ENCODE measurements at places on chromosomes 5 and 9. TPM values are rescaled to one million over a fixed set of nuclear protein-coding genes. Genes with fewer than 3 reads are reported as not detected.

DNA sequence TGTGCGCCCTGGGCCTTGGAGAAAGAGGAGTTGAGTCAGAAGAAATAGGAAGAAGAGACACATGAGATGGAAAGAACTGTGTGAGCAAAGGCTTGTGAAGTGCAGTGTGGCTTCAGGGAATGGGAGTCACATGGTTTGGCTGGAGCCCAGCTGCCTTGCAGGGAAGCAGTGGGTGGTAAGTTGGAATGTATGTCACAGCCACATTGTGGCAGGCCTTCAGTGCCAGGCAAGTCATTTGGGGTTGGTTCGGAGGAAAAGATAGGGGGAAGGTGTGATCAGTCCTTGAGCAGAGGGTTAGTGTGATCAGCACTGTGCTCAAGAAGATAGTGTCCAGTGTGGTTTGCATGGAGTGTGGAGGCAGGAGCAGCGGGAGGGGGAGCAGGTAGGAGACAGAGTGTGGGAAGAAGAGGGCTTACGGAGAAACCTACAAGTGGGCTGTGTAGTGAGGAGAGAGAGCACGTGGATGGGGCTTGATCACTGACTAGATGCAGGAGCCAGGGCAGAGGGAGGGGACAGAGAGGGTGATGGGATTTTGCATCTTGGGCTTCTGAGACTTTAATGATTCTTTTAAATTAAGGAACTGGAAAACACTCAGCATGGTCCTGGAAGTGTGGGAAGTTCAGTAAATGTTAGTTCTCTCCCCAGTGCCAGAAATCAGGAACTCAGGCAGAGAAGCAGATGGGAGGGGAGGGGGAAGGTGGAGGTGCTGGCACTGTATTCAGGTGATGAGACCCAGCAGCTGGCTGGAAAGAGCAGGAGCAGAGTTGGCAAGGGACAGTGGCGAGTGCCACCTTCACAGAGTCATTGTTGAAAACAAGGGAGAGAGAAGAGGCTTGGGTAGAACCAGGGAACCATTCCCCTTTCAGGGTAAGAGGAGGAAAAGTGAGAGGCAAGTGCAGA is 46.6 kb downstream of the ARHGAP26 start:
- DNase-seq = peak; percentile 68

GRCh38 chr5:146721073-146721815 is 157.3 kb downstream of the PPP2R2B start:
- no peak for DNase-seq

DNA sequence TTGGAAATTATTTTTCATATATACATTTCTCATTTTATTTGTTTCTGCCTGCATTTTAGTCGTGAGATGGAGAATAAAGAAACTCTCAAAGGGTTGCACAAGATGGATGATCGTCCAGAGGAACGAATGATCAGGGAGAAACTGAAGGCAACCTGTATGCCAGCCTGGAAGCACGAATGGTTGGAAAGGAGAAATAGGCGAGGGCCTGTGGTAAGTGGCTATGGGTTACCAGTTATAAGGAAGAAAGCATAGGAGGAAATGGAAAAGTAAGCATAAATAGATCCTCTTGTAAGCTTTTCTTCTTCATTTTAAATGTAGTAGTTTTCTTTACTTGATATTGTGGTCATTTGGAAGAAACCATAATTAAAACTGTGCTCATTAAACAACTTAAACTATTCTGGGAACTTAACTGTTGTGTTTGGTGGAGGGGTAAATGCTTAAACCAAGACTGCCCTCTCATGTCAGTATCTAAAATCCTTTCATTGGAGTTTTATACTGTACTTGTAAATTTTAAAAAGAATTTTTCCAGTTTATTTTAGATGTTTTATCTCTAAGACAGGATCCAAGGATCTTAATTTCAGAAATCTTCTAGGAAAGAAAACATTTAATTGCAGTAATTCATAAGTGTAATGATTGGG is 41.3 kb downstream of the MAP3K1 start:
- DNase-seq = no peak

DNA sequence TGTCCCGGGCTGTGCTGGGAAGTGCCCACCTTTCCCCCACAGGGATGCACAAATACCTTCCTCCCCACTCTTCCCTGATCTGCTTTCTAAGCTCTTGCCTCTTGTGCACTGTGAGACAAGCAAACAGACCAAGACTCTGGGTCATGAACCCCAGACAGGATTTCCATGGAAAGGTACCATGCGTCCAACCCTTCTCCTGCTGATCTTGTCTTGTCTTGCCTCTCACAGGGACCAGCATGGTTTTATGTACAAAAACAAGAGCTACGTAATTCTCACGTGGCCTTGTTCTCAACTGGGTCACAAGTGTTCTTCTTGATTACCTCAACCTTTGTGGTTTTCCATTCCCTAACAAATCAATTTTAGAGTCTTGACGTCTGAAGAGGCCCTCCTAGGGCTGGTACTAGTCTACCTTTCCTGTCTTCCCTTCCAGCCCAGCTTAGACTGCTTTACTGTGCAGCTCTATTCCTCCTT is 176.5 kb upstream of the MAP3K1 start:
- DNase-seq = no peak

Gene HTR1A
- total RNA-seq = not detected

GRCh38 chr9:20087481-20087880 is 298.6 kb upstream of the SLC24A2 start:
- no peak for DNase-seq

Gene NREP
- total RNA-seq = 193 TPM

DNA sequence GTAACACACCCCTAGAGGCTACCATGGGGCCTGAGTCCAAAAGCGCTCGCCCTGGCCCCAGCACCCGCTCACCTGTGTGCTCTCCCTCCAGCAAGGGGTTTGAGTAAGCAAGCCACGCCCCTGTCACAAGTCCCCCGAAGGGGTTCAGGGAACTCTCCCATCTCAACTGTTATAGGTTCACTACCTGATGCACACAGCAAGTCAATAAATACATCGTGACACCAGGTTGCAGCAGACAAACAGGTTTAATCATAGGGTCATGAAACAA is 8.4 kb upstream of the CREBRF start:
- no peak for DNase-seq

DNA sequence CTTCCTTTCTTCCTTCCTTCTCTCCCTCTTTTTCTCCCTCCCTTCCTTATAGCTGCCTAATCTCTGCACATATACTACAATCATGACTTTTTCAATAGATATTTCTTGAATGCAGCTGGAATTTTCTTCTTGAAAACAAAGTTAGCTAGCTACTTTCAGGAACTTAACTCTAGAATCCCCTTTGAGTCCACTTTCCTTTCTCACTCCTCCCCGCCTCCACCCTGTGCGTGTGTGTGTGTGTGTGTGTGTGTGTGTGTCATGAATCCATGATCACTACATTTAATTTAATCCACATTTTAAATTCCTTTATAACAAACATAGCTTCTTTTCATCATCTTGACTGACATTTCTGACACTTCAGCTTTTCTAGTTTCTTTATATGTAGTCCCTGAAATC is 167.5 kb upstream of the KLF9 start:
- no peak for DNase-seq

GRCh38 chr5:143893638-143894037 is 81.7 kb downstream of the HMHB1 start:
- no peak for DNase-seq

- DNase-seq = peak; percentile 84
Measured at GRCh38 chr5:124651663-124652513, 94.6 kb downstream of the ZNF608 start.

Gene PDCD1LG2
- 10.7 TPM for total RNA-seq

Gene ANXA1
- 737 TPM for total RNA-seq

- no peak for DNase-seq
Measured at GRCh38 chr5:81848362-81848880, 97.5 kb upstream of the SSBP2 start.

- DNase-seq = no peak
Measured at GRCh38 chr9:136754626-136755301, 3.3 kb downstream of the LCN8 start.

- peak; percentile 10 for DNase-seq
Measured at GRCh38 chr5:172765766-172766286, 5.2 kb downstream of the DUSP1 start.

GRCh38 chr5:120358949-120359348 is 105.2 kb upstream of the PRR16 start:
- no peak for DNase-seq

DNA sequence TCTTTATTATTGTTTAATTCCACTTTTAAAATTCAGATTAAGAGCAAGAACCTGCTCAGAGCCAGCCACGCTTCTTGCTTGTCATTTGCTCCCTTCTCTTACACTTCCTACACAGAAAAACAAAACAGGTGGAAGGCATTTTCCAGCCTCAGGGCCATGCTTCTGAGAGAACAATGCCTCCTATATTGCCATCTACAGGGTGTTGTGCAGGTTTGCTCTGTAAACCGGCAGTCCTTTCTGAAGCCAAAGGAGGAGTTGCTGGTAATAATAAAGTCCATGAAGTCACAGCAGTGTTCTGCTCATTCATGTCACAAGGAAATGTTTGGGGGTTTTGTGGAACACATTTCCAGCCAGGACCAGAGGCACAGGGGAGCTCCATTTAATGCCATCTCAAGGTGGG is 16.1 kb upstream of the PRLR start:
- no peak for DNase-seq

- DNase-seq = no peak
Measured at GRCh38 chr5:159782197-159782994, 133.9 kb upstream of the ADRA1B start.

Gene ITK
- not detected for total RNA-seq

GRCh38 chr5:126044111-126044668 is 379.0 kb upstream of the GRAMD2B start:
- peak; percentile 65 for DNase-seq

Gene TMEM232
- 0.24 TPM for total RNA-seq

- no peak for DNase-seq
Measured at GRCh38 chr9:21935631-21936030, 58.6 kb downstream of the CDKN2A start.

DNA sequence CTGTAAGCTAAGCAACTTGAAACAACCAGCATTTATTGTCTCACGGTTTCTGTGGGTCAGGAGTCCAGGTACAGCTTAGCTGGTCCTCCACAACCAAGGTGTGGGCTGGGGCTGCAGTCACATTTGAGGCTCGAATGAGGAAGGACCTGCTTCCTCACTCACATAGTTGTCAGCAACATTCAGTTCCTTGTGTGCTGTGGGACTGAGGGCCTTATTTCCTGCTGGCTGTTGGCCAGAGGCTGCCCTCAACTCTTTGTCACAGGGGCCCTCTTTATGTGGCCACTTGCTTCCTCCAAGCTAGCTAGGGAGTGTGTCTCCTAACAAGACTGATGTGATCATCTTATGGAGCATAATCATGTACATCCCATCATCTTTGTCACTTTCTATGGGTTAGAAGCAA is 29.2 kb upstream of the SEMA4D start:
- DNase-seq = no peak

DNA sequence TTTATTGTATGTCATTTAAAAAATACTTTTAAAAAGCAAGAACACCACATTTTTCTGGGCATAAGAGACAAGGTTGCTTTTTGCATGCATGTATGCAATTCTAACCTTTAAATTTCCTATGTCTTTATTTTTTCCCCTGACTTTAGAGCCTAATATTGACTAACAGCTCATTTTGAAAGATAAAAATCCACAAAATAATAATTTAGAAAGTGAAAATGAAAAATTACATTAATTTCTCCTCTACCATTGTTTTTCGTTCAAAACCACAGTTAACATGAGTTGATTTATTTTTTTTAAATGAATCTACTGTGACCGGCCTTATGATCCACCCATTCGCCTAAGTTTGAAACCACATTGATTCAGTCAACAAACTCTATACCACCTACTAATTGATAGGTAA is 137.5 kb upstream of the CDKN2B start:
- no peak for DNase-seq

GRCh38 chr5:153486771-153487170 is 3.7 kb upstream of the GRIA1 start:
- no peak for DNase-seq

DNA sequence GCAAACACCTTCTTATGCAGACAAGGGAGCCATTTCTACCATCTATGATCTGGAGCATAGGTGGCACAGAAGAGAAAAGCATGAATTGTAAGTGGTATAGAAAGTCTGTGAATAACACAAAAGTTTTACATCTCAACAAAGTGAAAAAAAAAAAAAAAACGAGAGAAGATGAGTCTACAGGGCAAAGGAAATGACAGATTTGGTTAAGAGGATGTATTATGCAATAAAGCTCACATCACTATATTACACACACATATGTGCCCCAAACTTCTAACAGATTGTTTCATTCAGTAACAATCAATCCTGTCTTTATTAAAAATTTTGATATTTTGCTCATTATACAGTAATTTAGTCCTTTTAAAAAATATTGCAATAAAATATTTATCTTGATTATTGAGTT is 49.8 kb downstream of the CERT1 start:
- peak; percentile 3 for DNase-seq

- peak; percentile 27 for DNase-seq
Measured at GRCh38 chr9:122827761-122828093, 661 bp downstream of the PDCL start.

DNA sequence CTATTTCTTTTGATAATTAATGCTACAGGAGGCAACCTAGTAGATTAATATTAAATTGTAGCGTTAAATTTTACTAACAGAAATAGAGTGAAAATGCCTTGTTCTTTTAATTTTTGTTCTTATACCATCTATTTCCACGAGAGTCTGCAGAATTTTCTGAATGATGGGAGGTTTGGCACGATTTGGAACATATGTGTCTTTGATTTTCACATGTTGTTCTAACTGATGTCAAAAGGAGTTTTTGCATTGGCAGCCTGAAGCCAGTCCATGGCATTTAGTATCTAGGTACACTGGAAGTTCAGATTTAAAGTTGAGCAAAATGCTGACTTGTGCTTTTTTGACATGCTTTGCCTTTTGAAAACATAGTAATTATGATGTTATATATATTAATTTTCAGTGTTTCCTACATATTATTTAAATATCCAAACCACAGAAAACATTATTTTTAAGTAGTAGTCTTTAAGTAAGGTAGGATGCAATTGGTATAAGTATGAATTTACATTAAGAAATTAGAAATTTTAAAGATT is 103.0 kb downstream of the PBX3 start:
- DNase-seq = no peak

DNA sequence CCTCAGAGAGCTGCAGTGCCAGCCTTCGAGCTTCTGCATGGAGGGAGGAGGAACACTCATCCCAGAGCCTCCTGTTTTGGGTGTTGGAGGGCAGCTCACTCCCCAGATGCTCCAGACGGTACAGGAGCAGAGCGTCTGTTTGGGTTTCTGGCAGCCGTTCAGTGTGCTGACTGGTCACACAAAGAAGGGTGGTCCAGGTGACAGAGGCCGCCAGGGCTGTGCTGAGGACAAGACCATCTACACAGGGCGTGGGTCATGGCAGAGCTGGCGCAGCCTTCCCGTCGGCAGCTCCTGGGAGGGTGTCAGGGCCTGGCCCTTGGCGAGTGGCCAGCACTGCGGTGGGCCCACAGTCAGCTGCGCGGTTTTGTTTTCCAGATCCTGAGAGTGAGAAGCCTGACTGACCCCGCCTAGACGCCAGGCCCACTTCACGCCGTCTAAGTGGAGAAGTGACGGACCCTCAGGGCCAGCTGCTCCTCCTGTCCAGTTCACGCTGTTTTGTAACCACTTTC is 131.4 kb upstream of the FAM120A start:
- DNase-seq = no peak

DNA sequence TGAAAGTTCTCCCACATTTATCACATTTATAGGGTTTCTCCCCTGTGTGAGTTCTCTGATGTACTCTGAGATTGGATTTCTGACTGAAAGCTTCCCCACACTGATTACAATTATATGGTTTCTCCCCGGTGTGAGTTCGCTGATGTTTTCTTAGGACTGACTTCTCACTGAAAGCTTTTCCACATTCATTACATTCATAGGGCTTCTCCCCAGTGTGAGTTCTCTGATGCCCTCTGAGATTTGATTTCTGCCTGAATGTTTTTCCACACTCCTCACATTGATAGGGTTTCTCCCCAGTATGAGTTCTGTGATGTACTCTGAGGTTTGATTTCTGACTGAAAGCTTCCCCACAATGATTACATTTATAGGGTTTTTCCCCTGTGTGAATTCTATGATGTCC is 36.3 kb downstream of the ZNF782 start:
- DNase-seq = no peak
